ENCODE measurements at places on chromosomes 11 and 22.

GRCh38 chr11:84855508-84856245, 771.5 kb downstream of the DLG2 start:
- DNase-seq, result no peak

GRCh38 chr11:16505481-16505880, 149.1 kb upstream of the SOX6 start:
- DNase-seq, result no peak

- no peak for DNase-seq
Observed at GRCh38 chr11:121035780-121036179, 11.9 kb downstream of the TBCEL start.

DNA sequence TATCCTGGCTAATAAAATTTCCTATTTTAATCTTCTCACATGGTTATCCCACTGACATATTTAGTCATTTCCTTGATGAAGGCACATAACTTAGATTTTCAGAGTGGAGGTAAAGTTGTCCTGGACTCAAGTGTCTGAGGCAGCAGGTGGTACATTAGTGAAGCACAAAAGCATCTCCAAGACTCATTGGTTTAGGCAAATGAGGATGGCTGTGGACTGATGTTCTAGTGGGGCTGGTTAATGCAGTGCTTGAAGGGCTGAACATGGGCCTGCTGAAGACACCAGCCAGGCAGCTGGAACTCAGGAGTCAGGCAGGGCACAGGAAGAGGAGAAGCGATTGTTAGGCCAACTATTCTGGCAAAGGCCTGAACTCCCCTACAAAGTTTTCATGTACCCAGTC, 76.3 kb upstream of the SESN3 start:
- no peak for DNase-seq

- no peak for DNase-seq
Observed at GRCh38 chr11:9121469-9121796, 30.0 kb upstream of the SCUBE2 start.

GRCh38 chr11:110973401-110973980, 261.3 kb upstream of the ARHGAP20 start:
- DNase-seq, result no peak

DNA sequence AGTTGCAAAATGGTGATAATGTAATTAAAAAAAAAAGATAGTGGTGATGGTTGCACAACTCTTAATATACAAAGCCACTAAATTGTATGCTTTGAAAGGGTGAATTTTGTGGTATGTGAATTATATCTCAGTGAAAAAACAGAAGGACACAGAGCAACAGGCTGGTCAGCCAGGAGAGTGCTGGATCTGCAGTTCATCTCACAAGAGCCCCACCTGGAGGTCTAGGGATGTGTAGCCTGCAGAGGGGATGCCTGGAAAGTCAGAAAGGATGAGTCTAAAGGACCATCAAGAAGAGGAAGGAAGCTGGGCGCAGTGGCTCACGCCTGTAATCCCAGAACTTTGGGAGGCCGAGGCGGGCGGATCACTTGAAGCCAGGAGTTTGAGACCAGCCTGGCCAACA, 9.0 kb downstream of the POLR3H start:
- no peak for DNase-seq

GRCh38 chr22:42581762-42582716, 28.3 kb downstream of the SERHL2 start:
- peak; percentile 87 for DNase-seq

- no peak for DNase-seq
Observed at GRCh38 chr11:17388609-17389210, at the start of gene KCNJ11. KCNJ11 (minus strand) TSS chr11:17388659; CDS start chr11:17388091, 568 bp downstream.

- DNase-seq, result no peak
Observed at GRCh38 chr11:125245299-125245698, 80.7 kb downstream of the PKNOX2 start.

DNA sequence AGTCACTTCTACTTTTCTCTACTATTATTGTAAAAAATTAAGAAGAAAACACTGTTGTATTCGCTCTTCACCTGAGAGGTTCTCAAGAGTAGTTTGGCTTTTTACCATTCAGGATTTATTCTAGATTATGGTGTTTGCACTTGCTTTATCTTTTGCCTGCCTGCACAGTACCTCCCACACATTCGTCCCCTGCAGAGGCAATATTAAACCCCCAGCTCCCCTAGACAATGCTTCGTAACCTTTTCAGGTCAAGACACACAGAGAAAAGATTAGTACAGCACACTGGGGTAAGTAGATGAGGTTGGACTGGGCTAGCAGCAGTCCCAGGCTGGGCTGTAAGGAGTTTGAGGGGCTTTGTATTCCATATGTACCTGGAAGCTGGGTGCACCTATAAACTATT, 62.4 kb downstream of the TNRC6B start:
- DNase-seq, result no peak

GRCh38 chr11:13042873-13043342, 33.8 kb downstream of the RASSF10 start:
- no peak for DNase-seq

GRCh38 chr22:17586831-17587440, 23.6 kb downstream of the SLC25A18 start:
- no peak for DNase-seq
